ENCODE measurements at places on chromosomes 16 and 17.
A peak's percentile ranks its signal among the peaks of the same experiment; 100 is the strongest.

DNA sequence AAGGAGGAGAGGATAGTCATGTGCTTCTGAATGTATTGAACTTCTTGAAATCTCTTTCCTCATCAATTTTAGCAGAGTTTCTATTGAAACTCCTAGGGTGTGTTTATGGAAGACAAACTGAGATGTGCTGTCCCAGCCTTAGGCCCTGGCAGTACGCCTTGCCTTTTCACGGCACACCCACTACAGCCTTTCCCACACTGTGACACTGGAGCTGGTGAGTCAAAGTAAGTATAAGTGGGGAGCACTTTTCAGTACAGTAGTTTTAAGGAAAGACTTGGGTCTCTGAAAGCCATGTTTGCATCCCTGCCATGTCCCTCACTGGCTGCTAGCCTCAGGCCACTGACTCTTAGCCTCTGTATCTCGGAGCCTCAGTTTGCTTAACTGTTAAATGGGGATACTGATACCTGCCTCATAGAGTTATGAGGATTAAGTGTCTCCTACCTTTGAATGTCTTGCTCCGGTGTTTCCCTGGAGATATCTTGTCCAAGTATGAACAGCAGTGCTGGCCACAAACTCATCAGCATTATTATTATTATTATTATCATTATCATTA, 144.7 kb upstream of the CRHR1 start:
- no peaks in the 10 kb centered on the region for H3K4me1 ChIP-seq
- H3K27ac ChIP-seq: no peak overlapping the region
- no peaks in the 10 kb centered on the region for H3K27me3 ChIP-seq
- peak; percentile 62 for DNase-seq
- H3K36me3 ChIP-seq: peaks cover 17% of the 10 kb centered on the region
- H3K4me3 ChIP-seq: no peak overlapping the region

DNA sequence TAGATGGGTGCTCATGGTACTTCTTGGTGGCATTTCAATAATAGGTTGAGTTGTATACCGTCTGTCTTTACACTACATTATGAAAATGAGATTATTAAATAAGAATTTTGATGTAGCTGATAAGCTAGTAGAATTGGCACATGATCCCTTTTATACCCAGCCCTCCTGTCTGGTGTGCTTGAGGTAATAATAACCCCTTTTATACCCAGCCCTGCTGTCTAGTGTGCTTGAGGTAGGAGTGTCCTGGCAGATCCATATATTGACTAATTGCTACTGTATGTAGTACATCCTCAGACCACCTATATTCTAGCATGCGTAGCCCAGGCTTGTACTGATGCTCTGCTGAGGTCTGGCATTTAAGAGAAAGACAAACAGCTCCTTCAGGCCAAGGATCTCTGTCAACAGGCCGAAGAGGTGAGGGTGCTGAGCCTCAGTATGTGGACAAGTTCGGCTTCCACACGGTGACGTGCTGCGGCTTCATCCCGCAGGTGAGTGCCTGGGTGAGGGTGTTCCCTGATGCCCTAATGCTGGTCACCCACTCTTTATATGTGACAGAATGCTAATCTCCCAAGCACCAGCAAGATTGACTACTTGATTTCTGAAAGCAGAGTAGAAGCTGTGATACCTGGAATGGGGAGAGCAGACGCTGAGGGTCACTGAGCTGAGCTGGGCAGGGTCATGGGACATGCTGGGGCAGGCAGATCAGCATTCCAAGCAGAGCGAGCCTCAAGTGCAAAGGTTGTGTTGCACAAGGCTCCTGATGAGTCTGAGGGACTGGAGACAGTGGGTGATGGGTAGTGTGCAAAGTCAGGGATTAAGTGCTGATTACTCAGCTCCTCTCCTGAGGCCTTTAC, 5.7 kb downstream of the FN3K start:
- no peak for DNase-seq

- H3K36me3 ChIP-seq: no peaks in the 10 kb centered on the region
- no peak for DNase-seq
- no peak overlapping the region for H3K4me3 ChIP-seq
- no peaks in the 10 kb centered on the region for H3K4me1 ChIP-seq
- H3K27ac ChIP-seq: no peak overlapping the region
These were observed 4.0 kb upstream of the NPRL3 start for GRCh38 chr16:142405-142967.

GRCh38 chr17:37191219-37191618, 184.6 kb upstream of the C17orf78 start:
- peaks cover 11% of the 10 kb centered on the region for H3K36me3 ChIP-seq
- H3K27me3 ChIP-seq: no peaks in the 10 kb centered on the region
- H3K27ac ChIP-seq: no peak overlapping the region
- no peak for DNase-seq
- no peak overlapping the region for H3K4me3 ChIP-seq

- peak; percentile 88 for DNase-seq
- H3K27me3 ChIP-seq: no peaks in the 10 kb centered on the region
- H3K36me3 ChIP-seq: peaks cover 22% of the 10 kb centered on the region
- H3K4me3 ChIP-seq: peak within 1 kb of the TSS; percentile 84
- peaks cover 38% of the 10 kb centered on the region for H3K4me1 ChIP-seq
These were observed at the start of gene UBTF for GRCh38 chr17:44219616-44220212. TSS of gene UBTF (minus strand) at chr17:44219675. CDS start at chr17:44218229, 1,446 bp downstream.

DNA sequence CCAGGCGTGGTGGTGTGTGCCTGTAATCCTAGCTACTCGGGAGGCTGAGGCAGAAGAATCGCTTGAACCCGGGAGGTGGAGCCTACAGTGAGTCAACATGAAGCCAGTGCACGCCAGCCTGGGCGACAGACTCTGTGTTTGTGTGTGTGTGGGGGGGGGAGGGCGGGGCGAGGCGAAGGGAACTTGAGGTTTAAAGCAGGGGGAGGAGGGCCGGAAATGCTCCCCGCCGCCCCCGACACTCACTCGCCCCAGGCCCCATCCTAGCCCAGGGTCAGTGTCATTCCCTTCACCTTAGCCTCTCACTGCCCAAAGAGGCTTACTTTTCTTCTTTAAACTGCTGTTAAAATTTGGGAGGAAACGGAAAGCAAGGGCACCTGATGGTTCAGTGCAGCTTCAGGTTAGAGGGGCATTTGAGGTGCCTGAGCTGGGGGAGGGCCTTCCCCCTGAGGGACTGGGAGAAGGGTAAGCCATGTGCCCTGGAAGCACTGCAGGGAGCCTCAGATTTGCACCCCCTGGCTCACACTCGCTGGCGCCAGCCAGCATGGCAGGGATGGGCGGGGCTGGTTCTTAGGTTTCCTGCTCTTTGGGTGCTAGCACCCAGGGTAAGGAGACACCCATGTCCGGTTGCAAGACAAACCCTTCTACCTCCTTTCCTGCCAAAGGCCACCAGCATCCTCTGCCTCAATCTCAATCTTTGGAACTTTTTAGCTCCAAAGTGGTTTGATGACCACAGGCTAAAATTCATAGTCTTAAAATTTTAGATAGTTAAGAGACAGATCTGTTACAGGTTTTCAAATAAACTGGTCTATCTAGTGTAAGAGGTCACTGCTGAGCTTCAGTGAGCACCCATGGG, 2.2 kb upstream of the LIMD2 start:
- DNase-seq: peak; percentile 84
- no peaks in the 10 kb centered on the region for H3K27me3 ChIP-seq
- H3K27ac ChIP-seq: no peak overlapping the region

DNA sequence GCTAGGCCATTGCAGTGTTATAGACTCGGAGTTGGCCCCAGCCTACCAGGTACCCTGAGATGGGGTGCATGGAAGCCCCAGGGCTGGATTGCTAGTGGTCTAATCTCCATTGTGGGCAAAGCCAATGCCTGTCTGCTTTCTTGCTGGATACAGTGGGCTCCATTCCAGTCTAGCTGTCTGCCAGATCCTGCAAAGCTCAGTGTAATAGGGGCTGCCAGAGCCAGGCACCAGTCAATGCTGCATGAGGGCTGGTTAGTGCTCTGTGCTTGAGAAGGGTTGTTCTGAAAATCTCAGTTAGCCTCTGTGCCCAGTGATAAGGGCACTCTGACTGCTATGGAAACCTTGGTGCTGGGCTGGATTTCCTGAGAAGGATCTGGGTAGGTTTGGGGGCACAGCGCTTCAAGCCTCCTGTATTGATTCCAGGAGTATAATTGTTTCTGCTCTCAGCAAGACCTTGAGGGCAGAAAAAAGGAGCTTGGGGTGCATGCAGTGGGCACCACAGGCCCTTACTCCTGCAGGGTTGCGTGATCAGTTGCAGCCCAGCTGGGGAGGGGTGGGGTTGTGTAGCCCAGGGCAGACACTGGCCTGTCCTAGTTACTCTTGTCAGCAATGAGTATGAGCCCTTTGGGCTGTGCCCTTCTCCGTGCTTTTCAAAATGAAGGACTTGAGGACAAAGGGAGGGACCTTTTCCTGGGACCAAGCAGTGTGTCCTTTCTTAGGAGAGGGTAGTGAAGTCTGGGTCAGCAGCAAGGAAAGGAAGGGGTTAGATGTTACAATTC, 19.0 kb downstream of the SMPD3 start:
- peaks cover 36% of the 10 kb centered on the region for H3K27me3 ChIP-seq
- no peaks in the 10 kb centered on the region for H3K36me3 ChIP-seq

DNA sequence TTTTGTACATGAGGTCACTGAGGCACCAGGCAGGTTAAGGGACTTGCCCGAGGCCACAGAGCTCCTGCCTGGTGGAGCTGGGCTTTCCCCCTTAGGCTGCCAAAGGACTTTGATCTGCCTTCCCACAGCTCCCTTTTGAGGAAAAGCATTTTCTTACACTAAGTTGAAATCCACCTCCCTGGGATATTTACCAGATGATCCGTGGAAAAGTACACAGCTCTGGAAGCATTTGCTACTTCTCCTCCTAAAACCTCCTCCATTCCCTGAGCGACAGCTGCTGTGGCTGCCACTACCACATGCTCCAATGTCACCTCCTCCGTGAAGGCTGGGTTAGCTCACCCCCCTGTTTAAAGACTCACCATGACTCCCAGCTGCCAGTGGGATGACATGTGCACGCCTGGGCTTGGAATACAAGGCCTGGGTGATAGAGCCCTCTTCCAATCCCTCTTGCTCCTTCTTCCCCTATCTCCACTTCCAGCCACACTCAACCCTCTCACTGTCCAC, 1.2 kb upstream of the MPRIP start:
- H3K36me3 ChIP-seq: peaks cover 4% of the 10 kb centered on the region
- peaks cover 48% of the 10 kb centered on the region for H3K4me1 ChIP-seq
- H3K27ac ChIP-seq: peak overlapping the region; percentile 14
- H3K27me3 ChIP-seq: no peaks in the 10 kb centered on the region

- H3K36me3 ChIP-seq: no peaks in the 10 kb centered on the region
- peaks cover 10% of the 10 kb centered on the region for H3K27me3 ChIP-seq
- H3K27ac ChIP-seq: no peak overlapping the region
- DNase-seq: no peak
These were observed 15.8 kb upstream of the ITGAM start for GRCh38 chr16:31243734-31244670.

DNA sequence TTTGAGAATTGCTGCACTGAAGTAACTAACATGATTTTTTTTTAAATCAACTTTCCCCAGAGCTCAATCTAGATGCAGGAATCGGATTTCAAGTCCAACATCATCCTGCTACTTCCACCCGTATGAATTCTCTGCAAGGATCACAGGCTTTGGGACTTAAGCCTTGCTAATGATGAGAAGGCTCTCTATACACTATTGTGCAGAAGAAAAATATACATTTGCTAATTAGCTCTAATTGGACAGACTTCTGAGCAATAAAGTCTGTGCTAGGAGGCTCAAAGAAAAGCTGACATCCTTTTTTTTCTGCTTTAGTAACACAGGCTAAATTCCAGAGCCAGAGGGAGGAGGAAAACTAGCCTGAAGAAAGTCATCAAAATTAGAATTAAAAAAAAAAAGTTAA, 433.6 kb downstream of the PMP22 start:
- H3K27me3 ChIP-seq: no peaks in the 10 kb centered on the region
- H3K4me3 ChIP-seq: no peak overlapping the region
- peaks cover 8% of the 10 kb centered on the region for H3K4me1 ChIP-seq
- H3K36me3 ChIP-seq: no peaks in the 10 kb centered on the region
- no peak for DNase-seq
- no peak overlapping the region for H3K27ac ChIP-seq

- H3K27ac ChIP-seq: no peak overlapping the region
- H3K4me3 ChIP-seq: no peak overlapping the region
- no peaks in the 10 kb centered on the region for H3K27me3 ChIP-seq
- peak; percentile 72 for DNase-seq
These were observed 7.8 kb downstream of the GALK1 start for GRCh38 chr17:75757086-75757681.

GRCh38 chr17:60717814-60718213, 40.2 kb downstream of the BCAS3 start:
- DNase-seq: no peak
- no peak overlapping the region for H3K4me3 ChIP-seq
- H3K27ac ChIP-seq: no peak overlapping the region
- peaks cover 17% of the 10 kb centered on the region for H3K4me1 ChIP-seq
- no peaks in the 10 kb centered on the region for H3K27me3 ChIP-seq
- no peaks in the 10 kb centered on the region for H3K36me3 ChIP-seq

DNA sequence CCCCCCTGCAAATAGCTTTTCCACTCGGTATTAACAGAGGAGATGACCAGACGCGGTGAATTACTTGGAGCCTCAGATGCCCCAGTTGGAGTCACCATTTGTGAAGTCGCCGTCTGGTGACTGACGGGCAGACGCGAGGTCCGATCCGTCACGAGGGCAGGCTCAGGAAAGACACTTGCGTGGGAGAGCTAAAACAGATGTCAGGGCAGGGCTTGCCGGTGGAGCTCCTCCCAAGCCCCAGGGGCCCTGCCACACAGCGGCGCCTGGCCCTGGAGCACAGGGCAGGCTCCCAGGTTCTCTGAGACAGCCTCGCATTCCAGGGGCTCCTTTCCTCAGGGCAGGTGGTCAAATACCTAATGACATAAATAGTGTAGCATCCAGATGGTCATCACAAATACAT, 348.3 kb downstream of the C16orf95 start:
- H3K36me3 ChIP-seq: no peaks in the 10 kb centered on the region
- H3K4me1 ChIP-seq: no peaks in the 10 kb centered on the region
- no peak overlapping the region for H3K27ac ChIP-seq
- DNase-seq: peak; percentile 17
- H3K27me3 ChIP-seq: peaks cover 5% of the 10 kb centered on the region

- peaks cover 38% of the 10 kb centered on the region for H3K4me1 ChIP-seq
- H3K4me3 ChIP-seq: peak overlapping the region; percentile 88
- no peaks in the 10 kb centered on the region for H3K27me3 ChIP-seq
These were observed 539 bp upstream of the CKLF start for GRCh38 chr16:66551788-66552285.

DNA sequence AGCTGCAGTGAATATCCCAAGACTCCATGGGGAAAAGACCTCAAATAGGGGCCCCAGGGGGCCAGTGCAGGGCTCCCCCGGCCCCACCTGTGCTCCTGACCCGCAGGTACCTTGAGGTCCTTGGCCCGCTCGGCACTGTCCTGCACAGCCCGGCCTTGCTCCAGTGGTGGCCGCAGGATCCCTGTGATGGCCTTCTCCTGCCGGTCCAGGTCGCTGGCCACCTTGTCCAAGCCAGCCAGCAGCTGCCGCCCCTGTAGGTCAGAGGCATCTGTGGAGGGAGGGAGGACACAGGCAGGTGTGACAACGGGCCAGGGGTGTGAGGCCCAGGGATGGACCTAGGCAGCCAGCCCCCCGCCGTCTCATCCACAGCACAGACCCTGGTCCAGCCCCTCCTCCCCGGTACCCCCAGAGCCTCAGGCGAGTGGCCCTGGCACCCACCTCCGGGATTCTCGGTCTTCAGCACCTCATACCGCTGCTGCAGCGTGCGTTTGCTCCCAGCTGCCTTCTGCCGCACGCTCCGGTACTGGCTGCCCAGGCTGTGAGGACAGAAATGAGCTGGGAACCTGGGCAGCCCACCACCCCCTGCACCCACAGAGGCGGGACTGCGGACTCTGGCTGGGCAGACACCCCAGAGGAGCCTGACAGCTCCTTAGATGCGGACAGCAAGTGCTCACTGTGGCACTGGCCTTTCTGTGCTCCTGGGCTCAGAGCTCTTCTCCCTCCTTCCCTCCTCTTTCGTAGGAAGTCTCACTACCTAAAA, 43.7 kb downstream of the PPL start:
- no peaks in the 10 kb centered on the region for H3K36me3 ChIP-seq

GRCh38 chr16:23339787-23340186, 37.7 kb downstream of the SCNN1B start:
- H3K36me3 ChIP-seq: no peaks in the 10 kb centered on the region
- no peaks in the 10 kb centered on the region for H3K4me1 ChIP-seq
- DNase-seq: no peak
- H3K4me3 ChIP-seq: no peak overlapping the region
- H3K27me3 ChIP-seq: no peaks in the 10 kb centered on the region

All from osteoblast (primary cell).